ENCODE measurements at places on chromosomes 2 and 18.

DNA sequence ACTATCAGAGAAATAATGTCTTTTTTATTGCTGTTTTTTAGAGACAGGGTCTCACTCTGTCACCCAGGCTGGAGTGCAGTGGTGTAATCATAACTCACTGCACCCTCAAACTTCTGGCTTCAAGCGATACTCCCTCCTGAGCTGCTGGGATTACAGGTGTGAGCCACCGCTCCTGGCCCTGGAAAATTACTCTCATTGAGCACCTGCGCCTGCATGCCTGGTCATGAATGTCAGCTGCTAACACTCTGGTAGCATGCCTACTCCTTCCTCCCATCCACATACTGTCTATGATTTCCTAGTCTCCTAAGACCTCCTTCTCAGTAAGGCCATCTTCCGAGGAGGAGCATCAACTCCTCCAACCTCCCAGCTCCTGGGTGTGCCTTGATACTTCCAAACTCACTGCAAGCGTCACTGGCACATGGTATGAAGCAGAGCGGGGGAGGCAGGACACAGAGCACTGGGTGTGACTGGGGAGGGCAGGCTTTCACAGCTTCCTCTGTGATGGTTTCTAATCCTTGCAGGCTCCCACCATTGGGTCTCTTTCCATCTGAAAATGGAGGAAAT is 1.6 kb upstream of the MAP2 start:
- no peak for DNase-seq

- no peak for DNase-seq
Measured at GRCh38 chr2:218823196-218823855, 8.3 kb downstream of the PRKAG3 start.

- DNase-seq = no peak
Measured at GRCh38 chr18:79486356-79487182, 90.8 kb downstream of the NFATC1 start.

- no peak for DNase-seq
Measured at GRCh38 chr2:131153529-131153928, 48.4 kb downstream of the PLEKHB2 start.

- DNase-seq = peak; percentile 79
Measured at GRCh38 chr2:231677632-231678104, 30.7 kb upstream of the PTMA start.

GRCh38 chr2:14292964-14293363 is 339.6 kb upstream of the LRATD1 start:
- DNase-seq = no peak

DNA sequence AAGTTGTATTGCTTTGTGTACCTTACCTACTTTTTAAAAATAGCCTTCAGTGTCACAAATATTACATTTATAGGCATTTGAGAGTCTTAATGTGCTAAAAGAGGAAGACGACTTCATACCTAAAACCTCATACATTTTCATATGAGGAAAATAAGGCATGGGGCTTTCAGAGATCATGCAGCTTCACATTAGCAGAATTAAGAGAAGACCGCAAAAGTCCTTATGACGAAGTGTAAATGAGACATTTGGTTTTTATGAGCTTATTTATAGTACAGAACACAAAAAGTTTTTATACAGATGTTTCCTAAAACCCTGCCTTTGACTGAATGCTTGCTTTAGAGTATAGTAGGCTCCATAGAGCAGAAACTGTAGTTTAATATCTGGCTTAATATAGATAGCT is 10.1 kb upstream of the CCDC138 start:
- no peak for DNase-seq

- no peak for DNase-seq
Measured at GRCh38 chr2:204264621-204265140, 280.6 kb upstream of the PARD3B start.

DNA sequence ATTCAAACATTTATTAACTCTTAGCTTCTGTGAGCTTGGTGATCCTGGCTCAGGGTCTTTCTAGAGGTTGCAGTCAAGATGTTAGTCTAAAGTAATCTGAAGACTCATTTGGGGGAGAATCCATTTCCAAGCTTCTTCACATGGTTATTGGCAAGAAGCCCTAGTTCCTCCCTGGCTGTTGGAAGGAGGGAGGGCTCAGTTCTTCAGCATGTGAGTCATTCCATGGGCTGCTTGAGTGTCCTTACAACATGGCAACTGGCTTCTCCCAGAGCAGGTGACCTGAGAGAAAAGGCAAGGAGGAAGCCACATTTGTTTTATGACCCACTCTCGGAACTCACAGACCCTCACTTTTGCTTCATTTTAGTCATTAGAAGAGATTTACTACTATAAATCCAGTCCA is 10.6 kb upstream of the C2orf74 start:
- DNase-seq = no peak

GRCh38 chr2:23639406-23639982 is 254.5 kb downstream of the KLHL29 start:
- no peak for DNase-seq

- DNase-seq = no peak
Measured at GRCh38 chr2:199704358-199705238, 146.4 kb downstream of the FTCDNL1 start.

Data from stimulated activated CD8-positive, alpha-beta memory T cell treated with anti-CD3 and anti-CD28 coated beads, Interleukin-7, amount 100 ng/mL, for 1 hour (primary cell).